ENCODE measurements at places on chromosomes 2 and 18. TPM values are rescaled to one million over a fixed set of nuclear protein-coding genes. Genes with fewer than 3 reads are reported as not detected.

Gene GALR1
- polyA plus RNA-seq = 0.09 TPM

Gene TMBIM1
- 94.1 TPM for polyA plus RNA-seq

Gene RESP18
- polyA plus RNA-seq = not detected

Gene IL1RL1
- 0.42 TPM for polyA plus RNA-seq

Gene CERKL
- 15.7 TPM for polyA plus RNA-seq
